ENCODE measurements at places on chromosomes 2 and 18.

- no peak for DNase-seq
Observed at GRCh38 chr18:55981712-55982475, 393.9 kb upstream of the TCF4 start.

DNA sequence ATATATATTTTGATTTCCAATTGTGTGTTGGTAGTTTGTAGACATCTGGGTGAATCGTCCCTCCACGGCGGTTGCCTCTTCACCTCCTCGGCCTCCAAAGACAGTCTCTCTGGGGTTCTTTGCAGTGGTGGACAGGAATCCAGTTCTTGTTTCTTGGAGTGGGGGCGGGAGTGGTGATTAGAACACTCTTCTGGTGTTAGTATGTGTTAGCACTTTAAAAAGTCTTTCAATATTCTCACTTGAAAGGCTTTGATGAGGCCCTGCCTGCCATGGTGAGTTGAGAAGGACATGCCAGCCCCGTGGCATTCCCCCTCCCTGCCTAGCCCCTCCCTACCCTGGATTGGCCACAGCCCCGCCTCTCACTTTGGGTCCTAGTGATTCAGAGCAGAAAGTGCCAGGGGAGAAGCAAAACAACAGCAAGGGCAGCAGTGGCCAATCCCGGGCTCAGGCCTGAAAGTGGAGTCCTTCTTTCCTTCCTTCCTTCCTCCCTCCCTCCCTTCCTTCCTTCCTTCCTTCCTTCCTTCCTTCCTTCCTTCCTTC is 316.8 kb upstream of the HS6ST1 start:
- DNase-seq, result no peak

DNA sequence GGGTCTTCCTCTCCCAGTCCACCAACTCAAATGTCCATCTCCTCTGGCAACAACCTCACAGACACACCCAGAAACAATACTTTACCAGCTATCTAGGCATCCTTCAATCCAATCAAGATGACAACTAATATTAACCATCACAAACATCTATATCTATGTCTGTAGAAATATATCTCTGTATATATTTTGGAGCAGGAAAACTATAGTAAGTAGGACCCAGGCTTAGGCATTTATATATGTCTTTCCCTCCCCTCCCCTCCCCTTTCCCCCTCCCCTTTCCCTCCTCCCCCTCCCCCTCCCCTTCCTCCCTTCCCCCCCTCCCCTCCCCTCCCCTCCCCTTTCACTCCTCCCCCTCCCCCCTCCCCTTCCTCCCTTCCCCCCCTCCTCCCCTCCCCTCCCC is 210.5 kb downstream of the RNF144A start:
- DNase-seq, result no peak

DNA sequence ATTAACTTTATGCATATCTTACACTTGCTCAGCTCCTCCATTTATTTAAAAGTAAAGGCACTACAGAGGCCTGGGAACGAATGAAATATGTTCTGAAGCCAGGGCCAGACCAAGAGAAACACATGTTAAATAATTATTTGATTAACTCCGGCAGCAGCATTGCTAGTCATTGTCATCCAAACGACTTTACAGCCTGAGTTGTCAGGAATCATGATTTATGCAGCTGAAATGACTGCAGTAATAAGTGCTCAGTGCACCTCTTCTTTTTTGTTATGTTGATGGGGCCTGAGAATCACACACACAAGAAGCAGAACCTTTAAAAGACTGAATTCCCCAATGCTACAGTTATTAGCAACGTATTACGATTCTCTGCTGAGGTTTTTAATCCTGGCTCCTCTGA is 58.9 kb downstream of the EPHA4 start:
- no peak for DNase-seq

DNA sequence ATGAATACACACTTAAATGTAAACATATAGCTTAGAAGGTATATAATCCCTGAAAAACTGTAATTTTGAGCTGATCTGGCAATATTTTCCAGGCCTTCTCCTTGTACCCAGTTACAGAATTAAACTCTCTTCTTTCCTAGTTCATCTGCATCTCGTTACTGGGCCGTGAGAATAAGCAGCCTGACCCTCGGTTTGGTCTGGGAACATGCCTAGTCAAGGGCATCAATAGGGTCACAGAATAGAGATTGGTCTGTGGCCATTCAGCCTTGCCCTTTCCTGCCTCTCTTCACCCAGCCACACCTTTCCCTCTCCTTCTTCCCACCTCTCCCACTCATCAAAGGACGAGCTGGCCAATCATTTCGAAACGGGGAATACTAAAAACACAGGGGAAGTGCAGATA is 27.3 kb downstream of the SULT1C2 start:
- DNase-seq, result no peak
